Muscle of back (tissue), 13 donors: ENCODE measurements at places on chromosomes 4 and X. TPM values are rescaled to one million over a fixed set of nuclear protein-coding genes. Genes with fewer than 3 reads are reported as not detected.

DNA sequence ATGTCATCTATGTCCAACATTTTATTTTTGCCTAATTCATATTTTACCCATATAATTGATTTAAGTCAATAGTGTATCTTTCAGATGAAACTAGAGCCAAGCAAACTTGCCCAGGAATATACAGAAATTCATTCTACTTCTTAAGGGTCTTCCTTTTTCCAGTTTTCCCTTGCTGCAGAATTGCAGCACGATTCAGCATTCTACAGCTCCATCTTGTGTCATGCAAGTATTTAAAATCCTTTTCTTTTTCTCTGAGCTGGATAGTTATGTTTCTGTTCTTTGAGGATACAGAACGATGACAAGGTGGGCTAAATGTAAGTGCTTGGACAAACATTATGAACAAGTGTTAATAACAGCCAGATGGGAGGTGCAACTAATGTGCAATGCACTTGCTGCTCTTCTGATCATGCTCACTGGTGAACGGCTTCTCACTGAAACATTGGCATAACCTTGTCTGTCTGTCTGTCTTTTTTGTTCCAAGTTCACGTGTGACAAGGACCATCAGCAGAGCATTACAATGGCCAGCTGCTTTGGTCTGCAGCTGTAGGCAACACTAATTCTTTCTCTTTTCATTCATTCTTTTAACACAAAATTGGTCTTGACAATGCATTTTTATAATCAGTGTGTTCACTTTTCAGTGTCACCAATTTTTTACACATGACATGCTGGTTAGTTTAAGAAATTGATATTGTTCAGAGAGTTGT is 1821.7 kb downstream of the ARAP2 start:
- peak; percentile 52 for DNase-seq

DNA sequence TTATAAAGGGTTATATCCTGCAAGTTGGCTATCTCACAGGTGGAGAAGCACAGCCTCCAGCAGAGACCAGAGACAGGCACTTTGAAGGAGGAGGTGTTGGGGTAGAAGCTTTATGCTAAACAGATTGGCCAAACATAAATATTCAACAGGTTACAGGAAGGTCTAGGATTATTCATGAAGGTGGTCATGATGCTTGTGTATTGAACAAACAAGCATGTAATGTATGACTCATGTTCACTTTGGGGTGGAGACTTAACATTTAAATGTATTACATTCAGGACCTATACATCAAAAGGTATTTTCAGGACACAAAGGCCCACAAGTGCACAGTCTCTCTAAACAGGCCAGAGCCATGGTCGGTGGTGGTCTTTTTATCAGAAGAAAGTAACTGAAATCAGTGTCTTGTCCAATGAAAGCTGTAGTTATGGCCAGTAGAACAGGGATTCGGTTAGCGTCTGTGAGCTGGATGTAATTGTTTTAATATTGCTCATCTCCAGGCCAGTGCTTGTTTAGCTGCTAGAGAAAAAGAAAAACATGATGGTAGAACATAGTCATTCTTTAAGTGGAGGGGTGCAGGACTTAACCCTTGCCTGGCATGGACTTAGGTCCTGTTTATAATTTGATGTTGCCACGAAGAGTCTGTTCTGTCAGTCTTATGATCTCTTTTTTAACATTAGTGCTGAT is 555.2 kb upstream of the PCDH10 start:
- no peak for DNase-seq

- no peak for DNase-seq
Measured at GRCh38 chrX:25941087-25941486, 197.1 kb upstream of the MAGEB18 start.

Gene KCNIP4
- 3.0 TPM for polyA plus RNA-seq

DNA sequence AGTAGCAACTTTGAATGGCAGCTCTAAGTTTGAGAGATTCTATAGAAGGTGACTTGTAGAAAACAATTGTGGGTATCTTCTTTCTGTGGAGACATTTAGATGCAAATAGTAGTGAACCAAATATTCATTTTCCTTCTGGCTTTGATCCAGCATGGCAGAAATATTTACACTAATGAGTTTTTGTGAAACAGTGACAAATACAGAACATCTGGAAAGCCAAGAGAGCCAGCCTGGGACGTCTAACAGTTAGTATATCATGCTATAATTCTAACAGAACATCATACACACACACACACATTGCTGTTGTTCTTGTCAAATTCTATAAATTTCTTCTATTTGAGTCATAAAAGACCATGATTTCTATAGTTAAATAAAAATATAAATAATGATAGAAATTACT is 1777.9 kb downstream of the ARAP2 start:
- DNase-seq, result no peak

Gene SPATA4
- polyA plus RNA-seq, result 0.17 TPM

DNA sequence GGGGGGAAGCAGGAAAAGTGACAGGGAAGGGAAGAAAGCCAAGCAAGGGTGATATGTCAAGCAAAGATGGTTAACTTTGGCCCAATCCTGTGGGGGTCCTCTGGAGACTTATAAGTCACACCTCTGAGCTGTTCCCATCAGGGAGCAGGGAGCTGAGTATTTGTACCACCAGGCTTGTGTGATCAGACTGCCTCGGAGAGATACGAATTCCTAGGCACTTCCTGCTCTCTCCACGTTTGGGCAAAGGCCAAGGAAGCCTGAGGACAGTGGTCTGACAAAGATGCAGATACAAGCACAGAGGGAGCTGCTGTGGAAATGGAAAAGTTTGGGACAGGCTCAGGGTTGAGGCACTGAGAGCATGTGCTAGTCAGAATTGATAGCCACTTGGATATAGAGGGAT is 10.4 kb upstream of the PPP3CA start:
- no peak for DNase-seq

Gene MMAA
- polyA plus RNA-seq, result 7.3 TPM

Gene SH3D19
- polyA plus RNA-seq, result 34.6 TPM

- no peak for DNase-seq
Measured at GRCh38 chr4:101643186-101643837, 147.2 kb upstream of the BANK1 start.

DNA sequence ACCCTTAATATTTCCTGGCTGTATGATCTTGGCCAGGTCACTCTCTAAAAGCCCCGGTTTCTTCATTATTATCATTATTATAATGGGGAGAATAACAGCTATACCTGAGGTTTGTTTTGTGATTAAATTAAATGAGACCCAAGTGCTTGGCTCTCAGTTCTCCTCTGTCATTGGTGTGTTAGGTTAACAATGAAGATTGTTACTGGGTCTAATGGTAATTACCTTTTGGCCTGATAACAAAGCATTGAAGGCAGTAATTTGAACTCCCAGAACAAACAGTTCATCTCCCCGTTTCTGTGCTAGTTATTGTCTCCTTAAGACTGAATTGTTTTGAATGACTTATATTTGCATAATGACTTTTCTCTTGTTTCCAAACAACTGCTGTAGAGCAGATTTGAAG is 6.8 kb upstream of the ANAPC4 start:
- DNase-seq, result no peak

- DNase-seq, result no peak
Measured at GRCh38 chr4:74292111-74292870, 16.0 kb upstream of the EPGN start.

DNA sequence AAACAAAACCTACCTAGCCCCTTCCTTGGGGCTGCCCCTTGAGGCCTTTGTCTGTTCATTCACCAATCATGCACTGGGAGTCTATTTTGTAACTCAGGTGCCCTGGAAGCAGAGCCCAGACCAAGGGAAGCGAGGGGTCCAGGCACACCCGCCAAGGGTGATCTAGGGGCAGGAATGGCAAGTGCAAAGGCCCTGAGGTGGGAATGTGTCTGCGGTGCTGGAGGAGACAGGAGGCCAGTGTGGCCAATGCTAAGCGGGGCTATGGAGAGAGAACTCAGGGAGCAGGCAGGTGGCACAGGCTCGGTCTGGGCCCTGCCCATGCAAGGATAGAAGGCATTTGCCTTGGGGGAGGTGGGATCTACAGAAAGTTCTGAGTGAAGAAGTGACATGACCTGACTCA is 3.5 kb upstream of the SH3BP2 start:
- peak; percentile 4 for DNase-seq

DNA sequence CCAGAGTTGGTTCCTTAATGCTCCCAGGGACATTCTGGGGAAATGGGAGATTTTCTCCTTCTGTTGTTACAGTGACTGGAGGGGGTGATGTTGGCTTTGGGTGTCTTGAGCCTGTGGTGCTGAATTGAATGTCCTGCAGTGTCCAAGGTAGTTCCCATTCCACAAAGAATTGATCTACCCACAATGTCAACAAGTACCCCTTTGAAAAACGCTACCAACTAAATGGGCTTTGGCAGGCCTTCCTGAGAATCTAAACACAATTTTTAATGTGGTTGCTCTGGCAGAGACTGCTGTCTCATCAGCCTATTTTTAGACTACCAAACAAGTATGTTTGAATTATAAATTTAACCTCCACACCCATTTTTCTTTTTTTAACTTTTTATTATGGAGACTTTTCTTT is 69.4 kb downstream of the CCKAR start:
- no peak for DNase-seq

DNA sequence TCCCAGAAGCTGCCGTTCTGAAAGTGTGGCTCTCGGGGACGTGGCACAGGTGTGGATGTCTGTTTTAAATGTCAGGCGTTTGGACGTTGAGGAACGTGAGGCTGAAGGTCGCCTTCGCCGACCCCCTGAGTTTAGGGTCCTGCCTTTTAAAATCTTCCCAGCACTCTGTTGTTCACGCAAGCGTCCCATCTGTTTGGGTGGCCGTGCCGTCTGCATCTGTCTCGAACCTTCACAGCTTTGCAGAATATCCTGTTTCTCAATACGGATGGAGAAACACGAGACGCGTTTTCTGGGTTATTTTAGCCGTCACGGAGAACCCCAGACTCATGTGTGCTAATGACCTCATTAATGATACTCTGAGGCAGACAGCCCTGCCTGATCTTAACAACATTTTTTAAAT is 31.5 kb downstream of the SHOX start:
- no peak for DNase-seq

- DNase-seq, result no peak
Measured at GRCh38 chr4:153643406-153644383, 40.4 kb upstream of the TLR2 start.

Gene PHOX2B
- not detected for polyA plus RNA-seq

- no peak for DNase-seq
Measured at GRCh38 chr4:174494726-174495125, 27.6 kb downstream of the HPGD start.

DNA sequence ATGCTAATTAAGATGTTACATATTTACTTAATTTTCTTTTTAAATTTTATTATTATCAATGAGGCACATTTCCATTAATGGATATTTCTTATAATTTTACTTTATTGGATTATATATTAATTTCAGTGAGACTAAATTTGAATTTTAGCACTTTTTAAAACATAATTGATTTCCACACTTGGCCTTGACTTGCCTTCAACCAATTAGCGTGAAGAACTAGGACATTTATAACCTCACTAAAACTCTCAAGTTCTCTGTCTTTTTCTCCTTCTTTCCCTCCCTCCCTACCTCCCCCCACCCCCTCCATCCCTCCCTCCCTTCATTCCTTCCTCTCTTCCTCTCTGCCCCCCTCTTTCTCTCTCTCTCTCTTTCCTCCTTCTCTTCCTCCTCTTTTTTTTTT is 1618.1 kb downstream of the C4orf33 start:
- no peak for DNase-seq

GRCh38 chr4:173917255-173917960 is 366.1 kb downstream of the FBXO8 start:
- no peak for DNase-seq

Gene TSPAN7
- polyA plus RNA-seq, result 121 TPM
